ENCODE measurements at places on chromosomes 7 and 10.

- DNase-seq, result no peak
These were observed 4.6 kb upstream of the RASSF4 start for GRCh38 chr10:44954962-44955361.

DNA sequence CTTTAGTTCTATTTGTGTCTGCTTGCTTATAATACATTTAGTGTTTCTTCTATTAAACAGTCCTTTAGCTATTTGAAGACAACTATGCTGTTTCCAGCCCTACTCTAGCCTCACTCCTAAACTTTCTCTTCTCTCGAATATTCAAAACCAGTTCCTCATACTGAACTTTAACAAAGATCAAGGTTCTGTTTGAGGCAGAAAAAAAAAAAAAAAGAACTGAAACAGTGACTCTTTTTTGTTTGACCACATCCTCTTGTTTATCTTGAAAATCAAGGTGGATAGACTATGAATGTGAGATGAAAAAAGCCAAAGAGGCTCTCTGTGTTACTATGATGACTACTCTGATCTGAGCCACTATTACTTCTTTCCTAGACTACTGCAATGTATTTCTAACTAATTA, 154.3 kb downstream of the ZNF365 start:
- DNase-seq, result no peak

GRCh38 chr10:10125676-10126075, 892.0 kb upstream of the CELF2 start:
- no peak for DNase-seq

DNA sequence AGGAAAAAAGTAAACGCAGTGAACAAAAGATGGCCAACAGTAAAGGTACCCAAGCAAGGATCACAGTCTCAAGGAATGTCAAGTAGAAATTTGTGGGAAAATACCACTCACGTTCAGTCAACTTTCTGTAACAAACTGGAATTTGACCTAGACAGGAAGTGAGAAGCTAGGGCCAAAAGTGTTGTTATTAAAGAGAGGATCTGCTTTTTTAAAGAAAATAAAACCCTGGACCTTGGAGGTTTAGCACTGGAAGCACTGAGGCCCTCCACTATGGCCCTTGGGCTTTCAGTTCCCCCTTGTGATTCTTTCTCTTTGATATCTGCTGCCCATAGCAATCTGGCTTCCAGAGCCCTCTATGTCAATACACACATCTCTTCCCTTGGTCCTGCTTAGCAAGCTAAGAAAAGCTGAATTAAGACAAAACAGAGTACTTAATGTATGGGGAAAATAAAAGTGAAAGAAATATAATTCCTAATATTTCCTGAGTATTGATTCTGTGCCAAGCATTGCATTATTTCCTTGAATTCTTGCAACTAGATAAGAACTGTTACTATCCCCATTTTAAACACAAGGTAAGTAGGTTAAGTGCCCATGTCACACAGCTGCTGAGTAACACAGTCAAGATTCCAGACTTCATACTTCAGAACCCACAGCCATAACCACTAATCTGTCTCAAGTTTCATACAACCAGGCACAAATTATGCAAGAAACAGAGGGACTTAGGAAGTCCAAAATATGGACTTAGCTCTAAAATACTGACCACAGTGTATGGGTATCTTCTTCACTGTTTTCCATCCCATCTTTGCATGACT, 2.6 kb upstream of the ZNF438 start:
- no peak for DNase-seq

- no peak for DNase-seq
These were observed 69.5 kb upstream of the IL6 start for GRCh38 chr7:22657479-22657878.

GRCh38 chr10:116254422-116255155, 18.4 kb downstream of the GFRA1 start:
- DNase-seq, result no peak

DNA sequence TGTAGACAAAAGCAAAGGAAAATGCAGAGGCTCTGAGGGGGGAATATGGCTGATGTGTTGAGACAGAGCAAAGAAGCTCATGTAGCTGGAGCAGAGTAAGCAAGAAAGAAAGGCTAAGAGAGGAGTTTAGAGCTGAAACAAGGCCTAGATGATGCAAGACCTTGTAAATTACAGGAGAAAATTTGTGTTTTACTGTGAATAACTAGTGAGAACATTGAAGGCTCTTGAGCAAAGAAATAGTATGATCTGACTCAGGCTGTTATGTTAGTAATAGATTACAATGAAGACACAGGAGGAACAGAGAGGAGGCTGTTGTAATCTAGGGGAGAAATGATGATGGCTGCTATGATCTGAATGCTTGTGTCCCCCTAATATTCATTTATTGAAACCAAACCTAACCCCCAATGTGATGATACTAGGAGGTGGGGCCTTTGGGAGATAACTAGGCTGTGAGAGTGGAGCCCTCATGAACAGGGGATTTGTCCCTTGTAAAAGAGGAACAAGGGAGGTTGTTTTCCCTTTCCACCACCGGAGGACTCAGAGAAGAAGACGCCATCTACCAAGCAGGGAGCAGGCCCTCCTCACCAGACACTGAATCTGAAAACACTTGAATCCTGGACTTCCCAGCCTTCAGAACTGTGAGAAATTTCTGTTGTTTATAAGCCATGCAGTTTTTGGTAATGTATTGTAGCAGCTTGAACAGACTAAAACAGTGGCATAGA, 394.9 kb downstream of the HTR7 start:
- DNase-seq, result no peak

DNA sequence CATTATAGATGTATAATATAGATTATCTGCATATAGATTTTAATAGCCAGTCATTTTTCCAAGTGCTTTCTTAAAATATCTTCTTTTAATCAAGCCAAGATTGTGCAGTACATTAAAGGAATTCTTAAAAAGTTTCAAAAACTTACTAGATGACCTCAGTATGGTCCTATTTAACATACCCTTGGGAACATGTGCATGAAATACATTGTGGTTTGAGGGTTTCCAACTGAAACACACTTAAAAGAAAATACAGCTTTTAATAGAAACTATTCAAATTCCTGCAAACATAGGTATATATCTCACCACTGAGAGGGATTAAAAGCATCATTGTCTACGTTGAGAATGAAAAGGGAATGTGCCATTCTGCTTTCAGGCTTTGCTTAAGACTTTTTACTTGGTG, 364.9 kb downstream of the SUGCT start:
- DNase-seq, result no peak

- no peak for DNase-seq
These were observed 134.6 kb downstream of the DPP6 start for GRCh38 chr7:154186811-154187210.

DNA sequence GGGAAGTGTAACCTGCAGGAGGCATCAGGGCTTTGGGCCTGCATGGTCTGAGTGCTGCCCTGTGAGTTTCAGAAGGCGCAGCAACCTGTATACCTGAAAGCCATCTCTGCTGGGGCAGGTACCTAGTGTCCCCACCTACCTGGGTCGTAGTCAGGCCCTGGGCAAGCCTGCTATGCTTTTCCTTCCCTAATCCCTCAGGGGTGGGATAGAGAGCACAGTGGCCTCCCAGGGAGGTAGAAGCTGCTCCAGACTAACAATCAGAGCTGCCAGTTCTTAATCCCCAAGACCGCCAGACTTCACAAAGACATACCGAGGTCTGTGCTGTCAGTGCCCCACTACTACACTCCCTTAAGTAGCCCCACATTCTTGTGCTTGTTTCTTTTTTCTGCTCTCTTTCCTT, 52.0 kb downstream of the PTEN start:
- no peak for DNase-seq

- no peak for DNase-seq
These were observed 119.2 kb downstream of the PPP1R9A start for GRCh38 chr7:95026421-95027072.

GRCh38 chr10:123585477-123586445, 80.4 kb upstream of the GPR26 start:
- DNase-seq, result no peak

DNA sequence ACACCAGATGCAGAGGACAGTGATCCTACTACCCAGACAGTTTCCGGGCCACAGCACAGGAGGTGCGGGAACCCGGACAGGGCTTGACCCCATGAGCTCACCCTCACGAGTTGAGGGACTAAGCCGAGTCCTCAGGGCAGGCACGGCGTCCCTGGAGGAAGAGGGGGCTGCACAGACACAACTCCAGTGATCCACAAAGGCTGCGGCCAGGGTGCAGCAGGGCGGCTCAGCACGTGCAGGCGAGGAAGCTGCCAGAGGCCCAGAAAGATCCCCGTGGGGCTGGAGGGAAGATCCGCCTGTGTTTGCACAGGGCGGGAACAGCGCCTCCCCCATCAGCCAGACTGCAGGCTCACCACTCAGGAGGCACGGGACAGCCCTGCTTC, 45.9 kb upstream of the TMEM72 start:
- no peak for DNase-seq

GRCh38 chr7:76397409-76398183, 11.9 kb downstream of the SSC4D start:
- peak; percentile 15 for DNase-seq

GRCh38 chr10:114412907-114413797, 8.8 kb upstream of the AFAP1L2 start:
- DNase-seq, result no peak

DNA sequence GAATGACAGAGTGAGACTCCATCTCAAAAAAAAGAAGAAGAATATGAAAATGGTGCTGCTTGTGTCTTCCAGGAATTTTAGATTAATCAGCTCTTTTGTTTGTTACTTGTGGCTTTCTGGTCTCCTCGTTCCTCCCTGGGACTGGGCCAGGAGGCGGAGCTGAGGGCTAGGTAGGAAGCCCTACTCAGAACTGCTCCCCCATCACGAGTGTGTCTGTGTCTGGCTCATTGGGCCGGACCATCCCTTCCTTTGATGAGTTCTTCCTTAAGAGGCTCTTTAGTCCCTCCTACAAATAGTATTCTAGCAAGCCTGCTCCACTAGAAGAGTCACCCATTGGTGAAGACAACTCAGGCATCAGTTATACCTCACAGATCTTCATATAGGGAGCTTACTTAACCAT, 56.8 kb upstream of the YAE1 start:
- DNase-seq, result no peak

- no peak for DNase-seq
These were observed 37.6 kb downstream of the PAPOLB start for GRCh38 chr7:4824120-4824775.

- no peak for DNase-seq
These were observed 2.5 kb upstream of the MLXIPL start for GRCh38 chr7:73626814-73627213.

- no peak for DNase-seq
These were observed 46.6 kb downstream of the BTRC start for GRCh38 chr10:101400585-101400984.

GRCh38 chr7:1232103-1232466, 587 bp upstream of the UNCX start:
- DNase-seq, result no peak

- DNase-seq, result no peak
These were observed 5.7 kb downstream of the WAC start for GRCh38 chr10:28538595-28538994.

DNA sequence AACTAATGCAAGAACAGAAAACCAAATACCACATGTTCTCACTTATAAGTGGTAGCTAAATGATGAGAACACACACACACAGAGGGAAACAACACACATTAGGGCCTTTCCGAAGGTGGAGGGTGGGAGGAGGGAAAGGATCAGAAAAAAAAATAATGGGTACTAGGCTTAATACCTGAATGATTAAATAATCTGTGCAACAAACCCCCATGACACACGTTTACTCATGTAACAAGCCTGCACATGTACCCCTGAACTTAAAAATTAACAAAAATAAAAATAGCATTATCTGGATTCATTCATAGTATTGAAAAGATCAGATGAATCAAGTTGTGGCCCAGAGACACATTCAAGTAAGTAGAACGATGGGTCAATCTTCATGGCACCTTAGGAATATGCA, 159.5 kb upstream of the POT1 start:
- DNase-seq, result no peak

DNA sequence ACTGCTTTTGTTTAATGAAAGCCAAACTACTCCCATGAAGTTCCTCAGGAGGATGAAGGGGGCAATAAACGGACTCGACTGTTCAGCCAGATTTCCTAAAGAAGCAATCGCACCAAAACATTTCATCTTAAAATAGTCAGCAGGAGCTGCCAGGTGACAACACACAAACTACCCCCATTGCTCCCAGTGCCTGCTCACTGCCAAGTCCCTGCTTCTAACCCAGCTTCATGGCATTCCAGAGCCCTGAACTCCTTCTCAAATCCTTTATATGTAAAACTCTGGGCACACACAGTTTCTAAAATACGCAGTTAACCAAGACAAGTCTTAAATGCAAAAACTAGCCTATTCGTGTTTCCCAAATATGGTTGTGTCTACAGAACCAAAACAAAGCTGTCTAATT, 110.0 kb downstream of the SORBS1 start:
- no peak for DNase-seq

GRCh38 chr7:47407821-47408674, 173.9 kb downstream of the TNS3 start:
- DNase-seq, result no peak

- DNase-seq, result no peak
These were observed 48.4 kb downstream of the FGFBP3 start for GRCh38 chr10:91860885-91861284.

DNA sequence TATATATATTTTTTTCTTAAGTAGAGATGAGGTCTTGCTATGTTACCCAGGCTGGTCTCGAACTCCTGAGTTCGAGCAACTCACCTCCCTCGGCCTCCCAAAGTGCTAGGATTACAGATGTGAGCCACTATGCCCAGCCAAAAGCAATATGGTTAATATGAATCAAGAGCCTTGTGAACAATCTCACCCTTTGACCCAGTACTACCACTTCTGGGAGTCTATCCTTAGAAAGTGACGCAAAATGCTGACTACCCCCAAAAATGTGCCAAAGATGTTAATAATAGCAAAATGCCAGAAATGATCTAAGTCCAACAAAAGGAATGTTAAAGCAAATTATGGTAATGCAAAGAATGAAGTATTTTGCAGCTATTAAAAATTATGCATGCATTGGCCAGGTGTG, 44.3 kb downstream of the HOXA1 start:
- no peak for DNase-seq

DNA sequence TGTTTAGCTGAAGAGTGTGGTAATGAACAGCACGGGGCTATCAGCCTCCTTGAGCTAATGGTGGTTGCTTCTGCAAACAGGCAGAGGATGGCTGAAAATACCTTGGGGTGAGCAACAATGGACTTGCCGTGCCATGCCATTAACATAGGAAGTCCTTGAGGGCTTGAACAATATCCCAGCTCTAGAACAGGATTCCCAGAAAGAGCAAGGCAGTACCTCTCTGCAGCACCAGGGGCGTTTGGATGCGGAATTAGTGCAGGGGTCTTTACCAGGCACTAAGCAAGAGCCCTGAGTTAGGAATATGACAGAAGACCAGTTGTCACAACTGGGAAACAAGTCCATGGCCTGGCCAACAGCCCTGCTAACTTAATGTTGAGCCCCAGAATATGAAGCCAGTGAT, 143.2 kb upstream of the COBL start:
- no peak for DNase-seq

DNA sequence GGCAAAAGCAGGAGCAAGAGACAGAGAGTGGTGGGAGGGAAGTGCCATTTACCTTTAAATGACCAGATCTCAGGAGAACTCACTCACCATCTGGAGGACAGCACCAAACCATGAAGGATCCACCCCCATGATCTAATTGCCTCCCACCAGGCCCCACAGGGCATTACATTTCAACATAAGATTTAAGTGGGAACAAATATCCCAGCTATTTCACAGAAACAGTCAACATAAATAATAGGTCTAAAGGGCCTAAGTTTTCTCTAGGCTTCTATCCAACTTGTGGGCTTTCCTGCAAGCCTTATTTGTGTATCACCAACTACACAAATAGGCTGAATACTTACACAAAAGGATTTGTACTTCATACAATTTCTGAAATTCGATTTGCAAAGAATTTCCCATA, 196.8 kb upstream of the POT1 start:
- DNase-seq, result no peak
